ENCODE measurements at places on chromosomes 7 and 10.

DNA sequence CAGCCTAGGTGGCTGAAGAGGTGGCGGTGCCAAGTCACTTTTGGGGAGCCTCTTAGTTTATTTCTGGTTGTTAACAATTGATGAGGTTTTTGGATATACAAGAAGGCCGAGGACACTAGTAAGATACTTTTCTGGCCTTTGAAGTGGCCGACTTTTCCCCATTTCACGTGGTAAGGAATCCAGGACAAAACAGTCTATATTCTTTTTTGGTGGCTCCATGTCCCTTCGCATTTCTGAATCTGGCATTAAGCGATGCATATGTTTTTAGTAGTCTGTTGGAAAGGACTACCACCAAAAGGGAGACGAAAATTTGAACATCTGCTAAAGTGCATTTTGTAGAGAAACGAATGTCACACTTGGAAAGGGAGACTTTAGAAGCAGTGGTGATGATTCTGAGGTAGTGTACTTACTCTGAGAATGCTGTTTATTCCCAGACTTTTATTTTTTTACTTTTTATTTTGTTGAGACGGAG is 1.5 kb downstream of the MLLT10 start:
- no peak for DNase-seq

GRCh38 chr10:79342811-79343561 is 4.3 kb upstream of the PPIF start:
- DNase-seq = no peak

- peak; percentile 71 for DNase-seq
Measured at GRCh38 chr10:103083266-103083976, 109.7 kb downstream of the NT5C2 start.

- DNase-seq = no peak
Measured at GRCh38 chr10:133022776-133023100, 65.0 kb upstream of the ADGRA1 start.

DNA sequence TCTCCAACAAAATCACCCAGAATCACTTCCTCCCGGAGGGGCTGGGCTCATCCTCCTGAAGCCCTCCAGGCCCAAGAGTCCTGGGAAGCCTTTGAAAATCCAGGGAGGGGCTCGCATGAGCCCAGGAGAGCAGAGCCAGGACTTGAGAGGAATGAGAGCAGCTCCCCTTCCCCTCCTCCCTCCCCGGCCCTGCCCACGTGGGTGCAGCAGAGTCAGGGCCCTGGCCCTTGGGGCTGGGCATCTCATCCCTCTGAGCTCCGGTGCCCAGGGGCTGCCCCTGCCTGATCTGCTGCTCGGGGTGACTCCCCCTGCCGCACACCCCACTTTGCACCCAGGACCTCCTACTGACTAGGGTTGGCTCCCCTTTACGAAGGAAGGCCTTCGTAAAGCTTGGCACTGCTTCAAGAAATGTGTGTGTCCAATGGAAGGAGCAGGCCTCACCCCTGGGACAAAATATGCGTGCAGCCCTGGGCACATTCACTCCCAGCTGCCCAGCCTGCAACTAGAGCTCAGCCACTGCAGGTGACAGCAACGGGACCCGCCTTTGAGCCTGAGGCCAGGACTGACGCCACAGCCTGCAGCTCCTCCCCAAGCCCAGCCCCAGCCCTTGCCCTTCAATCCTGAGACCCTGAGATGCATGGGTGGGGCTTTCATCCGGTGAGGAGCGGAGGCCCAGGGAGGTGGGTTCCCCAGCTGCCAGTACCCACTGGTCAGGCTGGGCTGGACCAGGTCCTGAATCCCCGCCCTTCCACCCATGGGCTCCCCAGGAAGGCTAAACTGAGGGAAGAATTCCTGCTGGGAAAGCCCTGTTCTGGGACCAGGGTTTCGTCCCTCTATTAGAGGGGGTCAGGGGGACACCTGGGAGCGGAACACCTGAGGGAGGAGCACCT is 21.8 kb downstream of the PWWP2B start:
- no peak for DNase-seq

DNA sequence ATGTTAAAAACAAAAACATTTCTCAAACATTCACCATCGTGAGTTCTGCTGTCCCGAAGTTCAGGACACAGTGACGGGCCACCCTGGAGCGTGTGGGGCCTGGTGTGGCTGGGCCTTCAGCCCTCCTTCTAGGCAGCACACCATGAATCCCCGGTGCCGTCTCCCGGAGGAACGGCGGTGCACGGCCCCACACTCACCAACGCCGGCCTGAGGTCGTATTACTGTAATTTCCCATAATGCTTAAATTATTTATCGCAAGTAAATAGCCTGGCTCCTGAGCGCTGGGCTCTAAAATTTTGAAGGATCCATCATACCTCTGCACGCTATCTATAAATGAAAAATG is 1.4 kb downstream of the STK32C start:
- no peak for DNase-seq

DNA sequence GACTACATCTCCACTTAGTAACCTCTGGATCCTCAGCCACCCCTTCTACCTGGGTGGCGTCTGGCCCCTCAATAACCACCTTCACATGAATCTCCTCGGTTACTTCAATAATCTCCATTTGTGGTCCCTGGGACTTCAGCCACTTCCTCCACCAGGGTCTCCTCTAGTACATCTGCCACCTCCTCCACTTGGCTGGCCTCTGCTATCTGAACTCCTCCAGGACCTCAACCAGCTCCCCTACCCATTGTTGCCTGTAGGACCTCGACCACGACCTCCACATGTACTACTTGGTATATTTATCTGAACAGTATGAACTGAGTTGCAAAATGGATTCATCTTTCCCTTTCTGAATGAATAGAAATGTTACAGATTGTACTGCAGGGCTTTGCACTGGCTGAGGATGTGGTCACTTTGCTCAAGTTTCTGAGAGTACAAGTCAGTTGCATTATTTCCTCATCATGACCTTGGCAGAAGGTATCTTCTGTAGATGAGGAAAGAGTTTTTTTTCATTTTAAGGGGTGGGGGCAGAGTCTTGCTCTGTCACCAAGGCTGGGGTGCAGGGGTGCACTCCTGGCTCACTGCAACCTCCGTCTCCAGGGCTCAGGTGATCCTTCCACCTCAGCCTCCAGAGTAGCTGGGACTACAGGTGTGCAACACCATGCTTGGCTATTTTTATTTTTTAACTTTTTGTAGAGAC is 36.0 kb downstream of the MAT1A start:
- no peak for DNase-seq

DNA sequence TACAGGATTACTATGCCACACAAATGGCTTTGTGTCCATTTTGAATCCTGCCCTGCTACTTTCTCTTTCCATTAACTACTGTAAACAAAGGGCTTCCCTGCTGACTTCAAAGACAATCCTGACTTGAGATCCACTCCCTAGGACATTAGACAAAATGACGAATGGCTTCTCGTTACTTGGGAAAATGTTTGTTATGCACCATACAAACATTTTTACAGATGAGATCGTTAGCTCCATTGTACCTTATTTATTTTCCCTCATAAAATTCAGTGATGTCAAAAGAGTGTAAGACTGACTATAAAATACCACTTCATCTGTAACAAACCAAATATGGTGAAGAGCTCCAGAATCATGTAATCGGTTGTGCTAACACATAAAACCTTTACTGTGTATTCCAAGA is 121.8 kb downstream of the CD36 start:
- no peak for DNase-seq

DNA sequence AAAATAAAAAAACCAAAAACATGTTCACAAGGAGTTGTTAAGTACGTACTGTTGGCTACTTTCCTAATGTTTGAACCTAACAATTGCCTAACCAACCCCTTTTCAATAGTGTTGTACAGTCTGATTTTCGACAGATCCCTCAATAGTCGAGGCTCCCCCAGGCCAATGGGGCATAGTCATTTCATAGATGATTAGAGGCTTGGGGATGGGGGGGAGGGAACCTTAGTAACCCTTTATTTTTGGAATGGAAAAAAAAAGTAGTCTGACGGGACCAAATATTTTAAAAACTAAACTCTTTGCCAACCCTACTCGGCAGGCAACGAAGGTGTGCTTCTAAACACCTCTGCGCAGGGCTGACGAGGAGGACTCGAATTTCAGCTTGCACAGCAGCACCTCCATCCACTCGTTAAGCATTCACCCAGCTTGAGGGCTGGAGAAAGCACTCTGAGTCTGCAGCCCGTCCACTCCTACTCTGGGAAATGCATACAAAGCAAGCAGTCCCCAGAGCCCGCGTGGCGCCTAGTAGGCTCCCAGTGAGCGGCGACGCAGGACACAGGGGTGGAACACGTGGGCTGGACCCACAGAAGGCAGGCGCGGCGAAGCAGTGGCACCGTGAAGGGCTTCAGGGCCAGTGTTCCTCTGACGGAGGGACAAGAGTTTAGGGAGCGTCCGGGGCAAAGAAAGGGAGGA is 899 bp downstream of the PUS7 start:
- peak; percentile 66 for DNase-seq

GRCh38 chr7:103795107-103795506 is 194.4 kb downstream of the RELN start:
- no peak for DNase-seq

- no peak for DNase-seq
Measured at GRCh38 chr10:97062046-97062445, 123.7 kb downstream of the SLIT1 start.

DNA sequence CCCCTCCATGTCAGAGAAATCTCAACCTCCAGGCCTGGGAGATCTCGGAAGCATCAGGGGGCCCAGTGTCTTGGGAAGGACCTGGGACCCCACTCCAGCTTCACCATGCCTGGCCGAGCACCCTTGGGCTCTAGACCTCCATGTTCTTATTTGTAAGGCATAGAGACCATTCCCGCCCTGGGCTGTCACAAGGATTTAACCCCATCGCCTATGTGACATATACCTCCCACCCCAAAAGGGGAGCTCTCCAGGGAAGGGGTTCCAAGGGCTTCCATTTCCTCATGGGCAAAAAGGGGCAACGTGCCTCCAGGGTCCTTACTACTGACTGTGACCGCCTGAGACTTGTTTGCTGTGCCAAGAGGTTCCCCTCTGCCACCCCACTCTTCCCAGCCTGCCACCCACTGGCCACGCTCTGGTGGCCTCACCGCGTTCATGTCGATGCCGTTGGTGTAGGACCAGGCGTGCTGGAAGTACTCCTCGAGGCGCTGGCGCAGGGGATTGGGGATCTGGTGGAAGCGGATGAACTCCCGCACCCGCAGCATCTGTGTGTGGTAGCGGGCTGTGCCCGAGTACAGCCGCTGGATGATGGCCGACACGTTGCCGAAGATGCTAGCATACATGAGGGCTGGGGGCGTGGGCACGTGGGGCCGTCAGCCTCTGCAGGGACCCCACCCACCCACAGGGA is 27.5 kb downstream of the KCNH2 start:
- DNase-seq = no peak

DNA sequence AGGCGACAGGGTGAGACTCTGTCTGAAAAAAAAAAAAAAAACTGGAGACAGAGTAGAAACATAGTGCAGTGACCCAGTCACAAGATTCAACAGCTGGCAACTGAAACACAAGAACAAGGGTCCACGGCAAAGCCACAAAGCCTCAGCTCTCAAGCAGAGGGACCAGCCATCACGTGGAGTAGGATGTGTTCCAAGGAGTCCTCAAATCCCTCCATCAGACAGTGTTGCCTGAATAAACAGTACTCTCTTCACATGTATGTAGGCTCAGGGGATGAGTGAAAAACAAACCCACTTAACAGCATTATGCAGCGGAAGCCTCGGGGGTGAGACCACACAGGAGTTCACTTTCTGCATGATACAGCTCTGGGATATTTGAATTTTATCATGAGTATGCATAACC is 62.0 kb downstream of the SLIT1 start:
- DNase-seq = peak; percentile 50

DNA sequence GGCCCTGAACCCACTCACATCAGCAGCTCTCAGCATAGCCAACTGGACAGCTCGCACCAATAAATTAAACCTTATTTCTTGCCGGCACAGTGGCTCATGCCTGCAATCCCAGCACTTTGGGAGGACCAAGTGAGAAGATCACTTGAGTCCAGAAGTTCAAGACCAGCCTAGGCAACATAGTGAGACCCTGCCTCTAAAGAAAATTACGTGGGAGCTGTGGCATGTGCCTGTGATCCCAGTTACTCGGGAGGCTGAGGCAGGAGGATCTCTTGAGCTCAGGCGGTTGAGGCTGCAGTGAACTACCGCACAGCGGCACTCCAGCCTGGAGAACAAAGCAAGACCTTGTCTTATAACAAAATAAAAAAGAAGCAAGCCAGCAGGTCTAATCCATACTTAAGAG is 75.7 kb downstream of the SEPTIN14 start:
- DNase-seq = no peak

DNA sequence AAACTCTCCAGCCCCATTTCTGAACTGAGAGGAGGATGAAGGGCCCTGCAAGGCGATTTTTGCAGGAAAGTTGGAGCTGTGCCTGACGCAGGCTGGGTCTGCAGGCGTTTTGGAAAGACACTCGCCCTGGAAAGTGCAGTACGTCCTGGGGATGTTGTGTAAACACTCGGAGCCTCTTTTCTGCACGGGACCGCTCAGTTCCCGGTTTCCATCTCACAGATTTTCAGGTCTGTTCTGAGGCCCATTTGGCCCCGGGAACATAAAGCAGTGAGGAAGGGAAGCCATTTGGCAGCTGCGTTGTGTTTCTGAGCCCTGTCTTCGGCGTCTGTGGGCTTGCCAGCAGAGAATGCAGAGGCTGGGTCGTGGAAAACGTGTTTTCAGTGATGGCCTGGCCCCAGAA is 655.0 kb upstream of the MGMT start:
- DNase-seq = no peak

- DNase-seq = no peak
Measured at GRCh38 chr10:13970236-13970956, 360.3 kb downstream of the FRMD4A start.

- no peak for DNase-seq
Measured at GRCh38 chr7:113912876-113913275, 5.9 kb downstream of the PPP1R3A start.

DNA sequence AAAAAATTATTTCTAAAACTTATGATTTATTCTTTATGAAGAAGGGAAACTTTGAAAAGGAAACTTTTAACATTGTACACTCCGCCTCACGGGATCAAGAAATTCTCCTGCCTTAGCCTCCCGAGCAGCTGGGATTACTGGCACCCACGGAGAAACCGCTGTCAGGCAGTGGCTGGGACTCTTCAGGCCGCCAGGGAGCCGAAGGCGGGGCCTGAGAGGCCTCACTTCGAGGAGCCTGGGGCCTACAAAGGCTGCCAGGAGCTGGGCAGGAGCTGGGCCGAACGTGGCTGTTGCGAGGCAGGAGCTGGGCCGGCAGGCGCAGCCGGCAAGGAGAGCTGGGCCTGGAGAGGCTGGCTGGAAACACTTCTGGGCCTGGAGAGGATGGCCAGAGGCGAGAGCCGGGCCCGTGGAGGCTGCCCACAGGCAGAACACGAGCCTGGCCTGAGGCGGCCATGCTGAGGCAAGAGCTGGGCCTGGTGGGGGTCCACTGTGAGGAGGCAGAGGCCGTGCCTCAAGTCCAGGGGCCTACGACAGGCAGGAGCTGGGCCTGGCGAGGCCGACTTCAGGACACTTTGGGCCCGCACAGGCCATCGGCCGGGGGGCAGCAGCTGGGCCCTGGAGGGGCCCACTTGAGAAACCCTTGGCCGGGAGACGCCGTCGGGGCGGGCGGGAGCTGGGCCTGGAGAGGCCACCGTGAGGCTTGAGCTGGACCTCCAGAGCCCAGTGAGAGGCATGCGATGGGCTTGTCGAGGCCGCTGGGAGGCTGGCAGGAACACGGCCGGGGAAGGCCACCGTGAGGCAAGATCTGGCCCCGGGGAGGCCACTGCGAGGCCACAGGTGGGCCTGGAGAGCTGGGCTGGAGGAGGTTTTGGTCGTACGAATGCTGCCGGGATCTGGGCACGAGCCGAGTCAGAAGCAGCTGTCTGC is 23.7 kb downstream of the MDH2 start:
- no peak for DNase-seq

- peak; percentile 87 for DNase-seq
Measured at GRCh38 chr7:51160990-51161615, 155.5 kb downstream of the COBL start.
